ENCODE measurements at places on chromosomes 3 and 15.
A peak's percentile ranks its signal among the peaks of the same experiment; 100 is the strongest.

DNA sequence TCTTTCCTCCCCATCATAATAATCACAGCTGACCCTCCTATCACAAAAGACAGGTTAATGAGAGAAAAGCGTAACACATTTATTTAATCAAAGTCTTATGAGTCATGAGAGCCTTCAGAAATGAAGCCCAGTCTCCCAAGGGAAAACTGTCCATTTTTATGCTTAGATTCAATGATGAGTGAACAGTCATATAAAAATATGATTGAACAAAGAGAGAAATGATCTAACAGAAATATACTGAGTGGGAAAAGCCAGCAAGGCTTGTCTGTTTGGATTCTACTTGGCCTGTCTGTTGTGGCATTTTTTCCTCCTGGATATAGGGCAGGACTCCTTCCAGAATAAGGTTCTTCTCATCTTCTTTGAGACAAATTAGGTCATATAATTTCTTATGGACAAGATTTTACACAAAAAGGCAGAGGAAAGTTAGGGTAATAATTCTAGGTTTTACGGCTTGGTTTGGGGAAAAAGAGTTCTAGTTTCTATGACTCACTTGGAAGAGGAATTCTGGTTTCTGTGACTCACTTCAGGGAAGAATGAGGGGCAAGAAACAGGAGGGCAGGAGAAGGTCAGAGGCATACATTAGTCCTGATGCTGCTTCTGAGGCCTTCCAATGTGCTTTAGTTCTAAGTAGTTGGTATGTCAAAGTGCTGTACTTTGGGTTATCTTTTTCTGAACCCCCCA, 534.2 kb downstream of the ZIC1 start:
- no peak for DNase-seq

- DNase-seq: no peak
These were observed 213.8 kb downstream of the LRTM1 start for GRCh38 chr3:54714035-54714434.

DNA sequence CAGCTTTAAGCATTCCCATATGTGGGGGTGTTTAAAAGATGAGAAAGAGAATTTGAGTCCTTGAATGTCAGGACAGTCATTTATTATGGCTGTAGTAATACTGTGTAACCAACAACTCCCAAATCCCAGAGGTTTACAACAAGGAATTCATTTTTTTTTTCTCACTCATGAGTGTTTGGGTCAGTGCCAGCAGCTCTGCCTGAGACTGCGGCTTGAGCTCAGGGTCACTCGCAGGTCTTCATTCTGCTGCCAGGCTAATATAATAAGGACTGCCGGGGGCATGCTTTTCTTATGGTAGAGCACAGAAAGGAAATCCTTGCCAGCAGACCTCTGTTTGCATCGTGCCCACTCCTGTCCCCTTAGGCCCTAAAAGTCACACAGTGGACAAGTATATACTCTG, 277.9 kb upstream of the LMCD1 start:
- no peak for DNase-seq

GRCh38 chr3:56277236-56277635, 191.0 kb downstream of the ERC2 start:
- DNase-seq: no peak

DNA sequence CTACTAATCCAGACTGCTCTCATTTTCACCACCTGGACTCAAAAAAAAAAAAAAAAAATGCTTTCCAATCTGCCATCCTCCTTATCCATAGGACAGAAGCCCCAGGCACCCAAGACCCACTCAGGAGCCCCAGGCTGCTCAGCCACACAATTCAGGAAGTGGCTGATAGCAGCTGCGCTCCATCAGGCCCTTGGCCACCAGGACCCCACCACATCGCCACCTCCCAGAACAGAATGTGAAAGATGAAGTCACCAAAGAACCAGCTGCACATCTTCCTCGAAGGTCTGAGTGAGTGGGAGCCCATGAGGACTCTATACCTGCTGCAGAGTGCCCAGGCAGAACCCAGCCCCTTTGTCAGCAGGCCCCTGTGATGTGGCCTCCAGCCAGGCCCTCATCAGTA, 19.5 kb downstream of the POC1A start:
- no peak for DNase-seq

GRCh38 chr3:166522017-166522416, 684.8 kb upstream of the BCHE start:
- DNase-seq: no peak

- DNase-seq: peak; percentile 77
These were observed 23.2 kb downstream of the RPLP1 start for GRCh38 chr15:69475769-69476358.

- DNase-seq: no peak
These were observed 20.9 kb downstream of the RAF1 start for GRCh38 chr3:12643010-12643380.

DNA sequence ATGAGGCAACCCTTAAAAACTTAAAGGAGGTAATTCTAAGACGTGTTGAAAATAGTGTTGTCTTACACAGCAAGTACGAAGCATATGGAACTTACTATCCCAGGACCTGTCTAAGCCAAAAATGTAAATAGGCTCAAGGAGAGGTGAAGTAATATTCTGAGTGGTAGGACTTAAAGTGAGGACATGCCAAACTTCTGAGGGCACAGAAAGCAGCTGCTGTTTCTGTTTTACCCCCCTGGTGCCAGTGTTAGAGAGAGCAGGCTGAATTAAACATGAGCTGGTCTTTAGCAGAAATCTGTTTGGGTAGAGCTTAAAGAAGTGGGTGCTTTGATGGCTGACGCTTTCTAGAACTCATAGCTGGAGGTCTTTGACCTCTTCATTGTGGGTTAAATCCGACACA, 149.7 kb upstream of the NPHP3 start:
- DNase-seq: no peak

DNA sequence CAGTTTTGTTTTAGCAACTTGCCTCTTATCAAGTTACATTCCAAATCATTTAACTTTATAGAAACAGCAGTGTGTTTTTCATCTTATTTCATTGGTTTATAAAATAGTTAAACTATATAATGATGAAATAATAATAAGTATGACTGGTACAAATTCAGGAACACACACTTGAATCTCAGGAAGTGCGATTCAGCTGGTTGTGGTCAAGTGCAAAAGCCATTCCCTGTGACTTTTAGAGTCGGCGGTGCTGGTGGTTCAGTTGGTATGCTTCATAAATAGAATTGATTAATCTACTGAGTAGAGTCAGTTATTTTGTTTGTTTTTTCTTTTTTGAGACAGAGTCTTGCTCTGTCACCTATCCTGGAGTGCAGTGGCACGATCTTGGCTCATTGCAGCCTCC, 22.7 kb downstream of the SACM1L start:
- no peak for DNase-seq

DNA sequence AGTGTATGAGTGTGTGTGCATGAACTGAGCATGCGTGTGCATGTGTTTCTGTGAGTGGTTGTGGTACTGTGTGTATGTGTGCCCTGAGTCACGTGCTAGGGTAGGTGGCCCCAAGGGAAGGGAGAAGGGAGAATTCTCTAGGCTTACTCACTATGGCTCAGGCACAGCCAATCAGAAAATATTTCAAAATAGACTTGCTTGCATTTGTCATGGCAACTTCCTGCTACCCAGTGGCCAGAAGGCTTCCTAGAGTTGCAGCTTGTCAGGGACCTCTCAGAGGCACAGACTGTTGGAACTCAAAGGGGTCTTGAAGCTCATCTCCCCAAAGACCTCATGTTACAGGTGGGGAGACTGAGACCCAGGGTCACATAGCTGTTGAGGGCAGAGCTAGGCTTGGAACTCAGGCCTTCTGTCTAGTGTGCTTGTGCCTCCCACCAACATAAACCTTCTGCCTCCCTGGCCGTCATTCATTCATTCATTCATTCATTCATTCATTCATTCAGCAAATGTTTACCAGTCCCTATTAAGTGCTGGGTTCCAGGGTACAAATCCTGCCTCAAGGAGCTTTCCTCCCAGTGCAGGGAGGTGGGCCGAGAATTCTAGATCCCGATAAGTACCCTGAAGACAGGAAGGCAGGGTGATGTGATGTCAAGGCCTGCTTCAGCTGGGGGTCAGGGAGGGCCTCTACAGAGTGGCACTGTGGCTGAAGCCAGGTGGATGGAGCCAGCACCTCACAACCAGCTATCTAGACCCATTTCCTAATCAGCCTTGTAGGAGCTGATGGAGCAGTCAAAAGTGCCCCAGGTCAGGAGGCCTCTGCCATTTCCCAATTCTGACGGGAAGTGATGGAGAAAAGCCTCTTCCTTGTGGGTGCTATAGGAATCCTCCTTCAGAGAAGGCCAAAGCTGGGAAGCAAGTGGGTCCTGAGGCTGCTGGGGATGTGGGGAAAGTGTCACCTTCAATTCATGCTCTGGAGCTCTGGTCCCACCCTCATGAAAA, 10.9 kb upstream of the RFT1 start:
- no peak for DNase-seq

GRCh38 chr3:54225841-54226528, 103.6 kb downstream of the CACNA2D3 start:
- DNase-seq: no peak

DNA sequence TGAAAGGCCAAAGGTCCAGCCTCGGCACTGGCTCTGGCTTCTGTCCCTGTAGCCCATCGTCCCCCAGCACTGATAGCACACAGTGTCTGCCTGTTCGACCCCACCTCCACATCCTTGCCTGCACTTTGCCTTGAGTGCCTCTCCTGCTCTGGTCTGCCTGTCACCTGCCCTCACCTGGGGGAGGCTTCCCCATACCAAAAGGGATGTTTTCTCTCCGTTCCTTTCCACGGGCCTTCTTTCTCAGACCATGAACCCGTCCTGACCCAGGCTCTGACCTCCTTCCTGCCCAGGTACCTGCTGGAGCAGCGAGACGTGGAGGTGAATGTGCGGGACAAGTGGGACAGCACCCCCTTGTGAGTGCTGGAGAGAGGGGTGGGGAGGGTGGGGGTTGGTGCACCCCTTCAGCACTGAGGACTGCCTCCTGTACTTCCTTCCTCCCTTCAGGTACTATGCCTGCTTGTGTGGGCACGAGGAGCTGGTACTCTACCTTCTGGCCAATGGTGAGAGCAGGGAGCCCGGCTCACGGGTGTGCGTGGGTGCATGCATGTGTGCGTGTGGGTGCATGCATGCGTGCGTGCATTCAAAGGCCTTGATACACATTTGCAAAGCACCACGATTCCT, 1.5 kb downstream of the ABTB1 start:
- DNase-seq: no peak

- DNase-seq: peak; percentile 37
These were observed 25.4 kb downstream of the XXYLT1 start for GRCh38 chr3:195245531-195245951.

GRCh38 chr3:132643366-132643765, 16.2 kb downstream of the ACAD11 start:
- DNase-seq: no peak

GRCh38 chr15:86163816-86164215, 84.1 kb downstream of the AGBL1 start:
- no peak for DNase-seq

All from activated CD8-positive, alpha-beta memory T cell treated with anti-CD3 and anti-CD28 coated beads, Interleukin-2, amount 10 ng/mL, durations not matched to agents 7 days and 5 days (primary cell).